Activated CD8-positive, alpha-beta memory T cell treated with anti-CD3 and anti-CD28 coated beads, Interleukin-2, amount 50 U/mL, for 4 hours (primary cell): ENCODE measurements at places on chromosomes 11 and 22.

- DNase-seq = no peak
Measured at GRCh38 chr11:76282172-76282571, 75.9 kb upstream of the WNT11 start.

- no peak for DNase-seq
Measured at GRCh38 chr22:43391306-43391705, 20.5 kb upstream of the MPPED1 start.

- peak; percentile 40 for DNase-seq
Measured at GRCh38 chr22:50473855-50474671, 772 bp downstream of the SBF1 start.

GRCh38 chr11:65834202-65834601, 439 bp downstream of the SNX32 start:
- DNase-seq = no peak

GRCh38 chr11:44277196-44278090, 32.5 kb downstream of the ALX4 start:
- no peak for DNase-seq

DNA sequence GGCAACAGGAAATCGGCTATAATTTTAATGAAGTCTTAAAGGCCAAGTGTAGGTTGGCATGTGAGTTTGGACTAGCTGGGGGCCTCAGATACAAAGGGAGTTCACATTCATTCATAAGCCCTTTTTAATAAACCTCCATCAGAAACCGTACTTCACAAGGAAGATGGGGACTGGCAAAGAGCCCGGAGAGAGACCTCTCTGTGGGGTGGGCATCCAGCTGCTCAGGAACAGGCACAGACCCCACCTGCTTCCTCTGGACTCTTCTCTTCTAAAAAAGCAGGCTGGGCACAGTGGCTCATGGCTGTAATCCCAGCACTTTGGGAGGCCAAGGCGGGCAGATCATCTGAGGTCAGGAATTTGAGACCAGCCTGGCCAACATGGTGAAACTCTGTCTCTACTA, 3.9 kb upstream of the ARFGAP3 start:
- no peak for DNase-seq

DNA sequence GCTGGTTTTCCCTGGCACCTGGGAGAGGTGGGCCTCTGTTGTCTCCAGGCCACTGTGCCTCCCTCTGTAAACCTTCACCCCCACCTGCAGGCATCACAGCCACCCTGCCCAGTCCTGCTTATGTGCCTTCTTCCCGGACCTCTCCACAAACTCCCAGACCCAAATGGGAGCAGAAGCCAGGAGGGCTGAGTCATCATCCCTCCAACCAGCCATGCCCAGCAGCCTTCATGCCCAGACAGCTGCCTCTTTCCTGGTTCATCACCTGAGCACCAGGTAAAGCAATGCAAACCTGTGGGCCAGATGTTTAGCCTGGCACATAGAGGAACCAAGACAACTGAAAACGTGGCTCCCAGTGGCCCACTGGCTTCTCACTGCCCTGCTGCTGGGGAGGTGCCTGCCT, 2.1 kb upstream of the TMPRSS4 start:
- no peak for DNase-seq

DNA sequence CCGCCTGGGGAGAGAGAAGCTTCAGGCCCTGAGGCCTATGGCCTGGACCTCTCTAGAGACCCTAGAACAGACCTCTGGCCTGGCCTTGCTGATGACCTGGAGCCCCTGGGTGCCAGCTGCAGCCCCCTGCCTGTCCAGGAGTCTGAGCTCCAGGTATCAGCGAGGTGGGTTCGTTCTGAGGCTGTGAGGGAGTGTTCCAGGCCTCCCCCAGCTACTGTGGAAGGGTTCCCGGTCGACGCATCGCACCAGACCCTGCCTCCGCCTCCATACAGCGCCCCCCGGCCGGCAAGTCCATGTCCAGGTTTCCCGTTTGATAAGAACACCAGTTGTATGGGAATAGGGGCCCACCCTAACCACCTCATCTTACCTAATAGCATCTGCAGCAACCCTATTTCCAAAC, 111.1 kb downstream of the KCNQ1 start:
- peak; percentile 4 for DNase-seq

DNA sequence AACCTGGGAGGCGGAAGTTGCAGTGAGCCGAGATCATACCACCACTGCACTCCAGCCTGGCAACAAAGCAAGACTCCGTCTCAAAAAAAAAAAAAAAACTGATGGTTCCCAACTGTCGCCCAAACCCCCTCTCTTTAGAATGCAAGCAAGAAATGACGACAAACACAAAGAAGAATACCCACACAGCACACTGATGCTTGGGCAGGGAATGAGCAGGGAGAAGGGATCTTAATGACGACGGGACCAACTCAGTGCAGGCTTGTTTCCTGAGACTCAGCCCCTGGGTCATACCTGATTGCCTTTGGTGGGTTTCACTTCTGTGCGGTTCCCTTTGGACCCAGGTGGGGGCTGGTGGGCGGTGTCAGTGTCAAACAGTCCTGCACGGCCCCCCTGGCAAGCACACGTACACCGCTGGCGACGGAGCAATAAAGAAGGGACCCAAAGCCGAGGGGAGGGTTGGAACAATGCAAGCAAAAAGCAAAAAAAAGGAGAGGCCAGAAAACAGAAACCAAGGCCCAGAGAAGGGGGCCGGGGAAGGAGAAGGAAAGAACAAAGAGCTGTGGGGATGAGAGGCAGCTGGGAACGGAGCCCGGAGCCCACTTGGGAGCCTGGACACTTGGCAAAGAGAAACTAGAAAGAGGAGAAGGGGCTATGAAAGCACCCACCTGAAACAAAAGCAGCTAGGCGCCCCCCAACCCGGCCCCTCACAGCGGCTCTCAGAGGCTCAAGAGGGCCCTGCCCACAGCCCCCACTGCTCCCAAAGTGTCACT, 99.6 kb downstream of the CELSR1 start:
- no peak for DNase-seq

- DNase-seq = no peak
Measured at GRCh38 chr22:23259916-23260644, 79.8 kb downstream of the BCR start.

GRCh38 chr11:65422633-65423515, at the start of gene NEAT1:
TSS of gene NEAT1 (plus strand) at chr11:65422798.
- DNase-seq = peak; percentile 88

DNA sequence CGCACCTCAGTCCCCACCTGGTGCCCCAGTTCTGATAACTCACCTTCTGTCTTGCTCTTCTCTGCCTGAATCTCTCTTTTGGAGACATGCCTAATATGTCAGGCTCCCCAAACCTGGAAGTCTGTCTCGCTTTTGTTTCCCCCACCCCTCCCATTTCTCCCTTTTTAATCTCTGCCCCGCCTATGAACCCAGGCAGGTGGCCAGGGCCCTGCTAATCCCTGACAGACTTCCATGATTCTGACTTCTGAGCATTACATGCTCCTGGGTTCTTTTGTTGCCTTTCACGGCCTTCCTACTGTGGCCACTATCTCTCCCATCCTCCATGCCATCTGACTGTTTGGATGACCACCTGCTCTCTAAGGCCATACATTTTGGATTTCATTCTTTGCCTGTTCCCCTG, 1120.9 kb upstream of the CCDC90B start:
- DNase-seq = no peak

- DNase-seq = no peak
Measured at GRCh38 chr22:48942698-48943566, 884.7 kb downstream of the BRD1 start.

DNA sequence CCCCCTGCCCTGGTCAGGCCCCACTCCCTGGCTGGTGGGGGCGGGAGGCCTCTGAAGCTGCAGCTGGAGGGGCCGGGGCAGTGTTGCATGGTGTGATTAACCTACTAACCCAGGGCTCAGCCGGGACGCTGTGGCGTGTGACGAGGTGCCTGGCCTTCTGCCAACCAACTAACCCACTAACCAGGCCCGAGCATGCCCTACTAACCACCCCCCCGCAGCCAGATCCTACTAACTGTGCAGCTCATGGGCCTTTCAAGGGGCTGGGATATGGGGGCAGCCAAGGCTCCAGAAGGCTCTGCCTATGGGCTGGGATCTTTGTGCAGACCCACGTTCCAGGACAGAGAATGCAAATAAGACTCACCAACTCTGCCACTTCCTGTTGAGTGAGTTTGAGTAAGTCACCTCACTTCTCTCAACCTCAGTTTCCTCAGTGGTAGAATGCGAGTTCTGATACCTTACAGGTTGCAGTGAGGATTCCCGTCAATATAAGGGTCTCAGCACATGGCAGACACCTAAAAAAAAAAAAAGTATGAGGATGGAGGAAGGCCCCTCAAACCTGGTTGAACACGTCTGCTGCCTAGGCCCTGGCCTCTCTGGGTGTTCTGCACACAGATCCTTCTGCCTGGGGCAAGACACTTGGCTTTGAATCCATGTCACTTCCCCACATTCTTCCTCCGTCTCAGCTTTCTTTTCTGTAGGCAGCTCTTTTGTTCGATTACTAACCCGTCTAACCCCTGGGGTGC, 14.1 kb downstream of the MIAT start:
- DNase-seq = peak; percentile 72

- DNase-seq = no peak
Measured at GRCh38 chr11:106077609-106078455, at the start of gene AASDHPPT. TSS of gene AASDHPPT (plus strand) at chr11:106077662. CDS start at chr11:106077711, 49 bp downstream.

- DNase-seq = no peak
Measured at GRCh38 chr11:134838708-134839107, 426.7 kb upstream of the B3GAT1 start.

DNA sequence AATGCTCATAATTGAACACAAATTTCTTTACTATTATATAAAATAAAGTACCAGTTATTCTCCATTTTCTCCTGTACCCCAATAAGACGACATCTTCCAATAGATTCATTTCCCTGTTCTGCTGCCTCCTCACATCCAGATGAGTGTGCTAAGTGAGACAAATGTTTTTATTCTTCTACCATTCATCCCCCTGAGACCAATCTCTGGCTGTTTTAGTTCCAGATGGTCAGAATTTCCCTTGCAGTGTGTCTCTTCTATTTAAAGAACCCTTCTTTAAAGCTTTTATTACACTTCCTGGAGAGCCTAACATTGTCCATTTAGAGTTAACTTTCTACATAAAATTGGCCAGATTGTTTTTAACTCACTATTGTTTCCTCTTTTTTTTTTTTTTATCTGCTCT, 41.2 kb upstream of the GLYATL1 start:
- no peak for DNase-seq

DNA sequence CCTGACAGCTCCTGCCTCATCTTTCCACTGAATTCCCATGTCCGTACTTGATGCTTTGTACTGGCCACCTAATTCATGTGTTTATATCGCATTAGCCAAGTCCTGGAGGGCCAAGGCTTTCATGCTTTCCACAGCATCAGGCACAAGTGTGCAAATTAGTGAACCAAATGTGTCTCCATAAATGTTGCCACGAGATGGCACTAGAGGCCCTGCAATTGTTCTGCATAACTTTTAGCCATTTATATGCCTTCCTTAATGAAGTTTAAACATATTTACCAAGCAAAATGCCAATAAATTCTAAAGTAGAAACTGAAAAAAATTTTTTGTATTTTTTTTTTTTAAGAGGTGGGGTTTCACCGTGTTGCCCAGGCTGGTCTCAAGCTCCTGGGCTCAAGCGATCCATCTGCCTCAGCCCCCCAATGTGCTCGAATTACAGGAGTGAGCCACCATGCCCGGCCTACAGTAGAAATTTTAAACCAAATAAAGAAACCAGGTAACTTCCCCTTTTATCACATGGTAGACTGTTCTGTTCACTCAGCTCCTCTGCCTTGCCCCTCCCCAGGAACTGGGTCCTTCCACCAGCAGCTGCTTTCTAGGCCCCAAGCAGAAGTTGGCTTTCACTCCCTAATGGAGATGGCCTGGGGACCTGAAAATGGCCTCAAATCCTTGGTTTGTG, 20.8 kb upstream of the IL18BP start:
- peak; percentile 55 for DNase-seq

GRCh38 chr22:43400449-43400848, 11.4 kb upstream of the MPPED1 start:
- no peak for DNase-seq

DNA sequence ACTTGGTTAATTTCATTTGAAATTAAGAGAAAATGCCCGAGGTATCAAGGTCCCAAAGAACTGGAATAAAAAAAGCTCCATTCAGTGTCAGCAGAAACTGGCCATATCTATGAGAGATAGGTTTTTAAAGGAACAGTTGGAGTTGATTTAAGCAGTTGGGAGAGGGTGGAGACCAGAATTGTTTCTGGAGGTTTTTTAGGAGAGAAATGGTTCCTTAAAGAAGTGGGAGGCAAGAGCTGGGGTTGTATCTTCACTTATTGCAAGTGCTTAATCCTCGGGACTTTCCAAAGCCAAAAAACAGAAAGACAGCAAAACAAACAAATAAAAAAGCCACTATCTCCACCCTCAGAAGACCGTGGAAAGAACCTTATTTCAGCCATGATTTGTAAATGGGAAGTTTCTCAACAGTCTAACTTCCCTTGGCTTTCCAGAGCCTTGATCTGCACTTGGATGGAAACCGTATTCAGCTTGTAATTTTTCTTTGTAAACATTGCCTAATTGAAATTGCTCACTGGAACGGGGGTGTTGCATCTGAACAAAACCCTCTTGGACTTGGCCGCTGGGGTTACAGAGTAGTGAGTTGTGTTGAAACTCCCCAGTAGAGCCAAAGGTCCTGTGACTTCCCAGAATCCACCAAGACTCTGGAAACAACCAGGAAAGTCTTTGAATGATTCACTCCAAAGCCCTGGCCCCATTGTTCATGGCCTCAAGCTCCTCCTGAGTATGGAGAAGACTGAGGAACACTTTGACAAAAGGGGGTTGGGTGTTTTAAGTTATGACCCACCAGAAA, 115.6 kb downstream of the SLC1A2 start:
- no peak for DNase-seq

- peak; percentile 64 for DNase-seq
Measured at GRCh38 chr22:22884010-22884887, 3.4 kb upstream of the IGLL5 start.

DNA sequence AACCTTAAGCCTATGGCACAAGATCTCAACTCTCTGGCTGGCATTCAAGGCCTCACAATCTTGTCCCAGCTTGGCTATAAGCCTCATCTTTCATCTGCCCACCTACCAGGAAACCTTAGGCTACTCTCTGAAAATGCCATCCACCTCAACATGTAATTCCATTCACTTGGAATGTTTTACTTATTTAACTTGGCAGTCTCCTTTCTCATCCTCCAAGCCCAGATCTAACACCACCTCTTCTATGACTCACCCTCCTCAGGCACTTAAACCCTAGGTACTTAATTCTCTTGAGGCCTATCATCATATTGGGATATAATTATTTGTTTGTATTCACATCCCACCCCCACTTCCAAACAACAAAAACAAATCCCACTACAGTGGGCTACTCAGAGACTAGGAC, 15.0 kb downstream of the POGLUT3 start:
- DNase-seq = no peak

GRCh38 chr11:75606099-75606498, 44.0 kb downstream of the SERPINH1 start:
- DNase-seq = no peak

DNA sequence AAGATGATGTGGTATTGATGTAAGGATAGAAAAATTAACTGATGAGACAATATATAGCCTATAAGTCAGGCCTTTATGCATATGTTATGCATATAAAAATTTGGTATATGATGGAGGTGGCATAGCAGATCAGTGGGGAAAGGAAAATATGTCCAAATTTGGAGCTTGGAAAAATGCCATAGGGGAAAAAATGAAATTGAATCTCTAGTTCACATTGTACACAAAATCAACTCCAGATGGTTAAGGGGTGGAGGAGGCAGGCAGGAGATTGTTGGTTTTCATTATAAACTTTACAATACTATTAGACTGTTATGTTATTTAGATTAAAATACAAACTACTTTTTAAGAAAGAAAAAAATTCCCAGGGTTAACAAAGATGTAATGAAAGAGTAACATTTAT, 15.1 kb upstream of the CD3E start:
- no peak for DNase-seq

GRCh38 chr11:102932678-102933077, 22.9 kb downstream of the MMP13 start:
- DNase-seq = no peak
